HS-5 (cell line): ENCODE measurements at places on chromosomes 2 and 18.

DNA sequence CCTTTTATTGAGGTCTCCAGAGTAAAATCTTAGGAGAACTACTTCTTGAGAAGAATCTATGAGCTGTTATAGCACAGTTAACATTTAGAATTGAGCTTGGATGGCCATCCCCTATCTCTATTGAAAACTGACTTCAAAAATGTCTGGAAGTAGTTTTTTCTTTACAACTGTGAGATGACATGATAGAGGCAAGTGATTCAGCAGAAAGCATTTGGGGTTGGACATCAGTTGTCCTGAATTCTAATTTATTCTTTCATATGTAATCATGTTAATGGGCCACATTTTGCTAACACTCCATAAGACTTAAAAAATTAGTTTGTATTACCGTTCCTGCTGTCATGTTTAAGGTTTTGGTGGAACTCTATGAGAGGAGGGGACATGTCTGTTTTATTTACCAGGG is 237.0 kb upstream of the SLC14A2 start:
- no peak for DNase-seq

GRCh38 chr2:13654416-13654815 is 937.7 kb downstream of the TRIB2 start:
- no peak for DNase-seq

- DNase-seq: no peak
These were observed 25.0 kb downstream of the TTN start for GRCh38 chr2:178782236-178782635.

GRCh38 chr18:40414155-40414754 is 1540.8 kb upstream of the PIK3C3 start:
- peak; percentile 38 for DNase-seq

GRCh38 chr2:139465789-139466188 is 685.6 kb upstream of the NXPH2 start:
- no peak for DNase-seq

- no peak for DNase-seq
These were observed 103.4 kb downstream of the ALPK2 start for GRCh38 chr18:58525517-58525916.

DNA sequence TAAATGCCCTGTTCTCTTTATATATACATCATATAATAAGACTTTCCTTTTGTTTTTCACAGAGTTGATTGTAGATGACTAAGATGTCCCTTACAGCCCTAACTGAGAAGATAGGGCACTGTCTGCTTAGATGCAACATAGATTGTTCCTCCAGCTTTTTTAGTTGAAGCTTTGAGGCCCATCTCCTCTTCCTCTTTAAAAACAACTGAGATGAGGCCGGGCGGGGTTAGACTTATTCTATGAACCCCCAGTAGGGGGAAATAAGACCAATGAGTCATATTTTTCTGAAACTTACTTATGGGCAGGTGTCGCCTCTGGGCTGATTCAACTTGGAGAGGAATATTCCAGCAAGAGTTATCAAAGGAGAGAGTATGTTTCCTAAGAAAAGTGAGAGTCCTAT is 84.6 kb downstream of the FBXO15 start:
- no peak for DNase-seq

DNA sequence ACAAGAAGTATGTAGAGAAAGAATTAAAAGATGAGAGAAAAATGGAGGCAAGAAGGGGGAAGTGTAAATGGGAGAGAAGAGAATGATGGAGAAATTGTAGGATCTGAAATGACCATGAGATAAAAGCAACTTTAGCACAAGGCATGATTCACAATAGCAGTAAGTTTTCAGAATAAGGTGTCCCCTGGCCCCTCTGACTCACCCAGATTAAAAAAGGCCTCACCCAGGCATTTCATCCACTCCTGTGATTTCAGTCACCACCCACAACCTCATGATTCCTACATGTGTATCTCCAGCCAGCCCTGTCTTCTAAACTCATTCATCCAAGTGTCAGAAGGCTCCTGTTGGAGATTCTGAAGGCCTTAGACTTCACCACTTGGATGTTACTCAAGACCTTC is 56.6 kb downstream of the SP100 start:
- peak; percentile 57 for DNase-seq

DNA sequence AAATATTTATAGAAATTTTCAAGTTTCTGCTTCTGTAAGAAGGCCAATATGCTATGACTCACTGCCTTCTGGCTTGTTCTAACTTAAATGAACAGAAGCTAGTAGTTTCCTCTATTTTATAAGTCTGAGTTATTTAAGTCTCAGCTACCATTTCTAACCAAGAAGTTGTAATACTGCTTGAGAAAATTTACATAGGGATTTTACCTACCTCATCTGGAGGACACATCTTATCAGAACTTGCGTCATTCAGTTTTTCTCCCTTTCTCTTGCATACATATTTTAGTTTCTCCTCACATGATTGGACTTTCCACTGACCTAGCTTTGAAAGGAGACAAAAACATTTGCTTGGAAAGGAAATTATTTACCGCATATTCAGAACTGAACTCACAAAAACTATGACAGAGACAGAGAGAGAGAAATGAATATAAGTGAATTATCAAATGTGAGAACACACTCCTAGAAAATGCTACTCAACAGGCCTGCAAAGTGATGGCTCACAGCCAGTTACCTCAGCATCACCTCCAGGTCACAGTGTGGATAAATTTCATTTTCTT is 81.1 kb upstream of the CD302 start:
- DNase-seq: peak; percentile 9

GRCh38 chr2:38098421-38099098 is 22.6 kb upstream of the CYP1B1 start:
- DNase-seq: no peak

GRCh38 chr2:185187421-185187820 is 551.2 kb upstream of the FSIP2 start:
- no peak for DNase-seq

DNA sequence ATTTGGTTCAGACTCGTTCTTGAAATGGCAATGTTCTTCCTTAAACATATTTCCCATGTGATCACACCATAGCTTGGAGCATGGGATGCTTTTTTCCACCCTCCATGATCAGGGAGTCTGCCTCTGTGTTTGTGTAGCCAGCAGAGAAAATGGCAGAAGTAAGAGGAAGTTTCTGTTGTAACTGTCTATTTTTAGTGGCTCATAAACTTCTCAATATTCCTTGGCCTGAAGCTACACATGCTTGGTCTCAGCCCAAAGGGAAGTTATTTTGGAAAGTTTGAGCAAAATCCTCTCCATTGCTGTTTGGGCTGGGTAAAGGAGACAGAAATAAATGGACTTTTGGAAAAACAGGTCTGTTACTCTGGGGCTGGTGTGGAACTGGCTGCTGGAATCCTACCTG is 33.4 kb upstream of the ITGA6 start:
- DNase-seq: no peak

DNA sequence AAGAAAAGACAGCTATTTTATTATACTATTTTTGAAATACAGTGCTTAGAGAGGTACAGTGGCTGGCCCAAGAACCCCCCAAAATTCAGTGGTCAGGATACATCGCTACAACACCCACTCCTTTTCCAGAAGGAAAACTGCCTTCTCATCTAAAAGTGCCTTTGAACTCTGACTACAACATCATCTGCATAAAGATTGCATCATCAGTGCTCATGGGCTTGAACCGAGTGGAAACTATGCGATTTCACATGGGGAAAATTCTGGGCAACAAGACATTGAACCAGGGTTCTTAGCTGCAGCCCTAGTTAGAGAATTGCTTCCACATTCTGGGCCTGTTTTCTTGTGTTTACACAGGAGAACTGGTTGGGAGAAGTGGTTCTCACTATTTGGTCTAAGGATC is 294.6 kb upstream of the SLC14A2 start:
- DNase-seq: no peak

- DNase-seq: no peak
These were observed 136.7 kb downstream of the SH3BP4 start for GRCh38 chr2:235088496-235088921.

DNA sequence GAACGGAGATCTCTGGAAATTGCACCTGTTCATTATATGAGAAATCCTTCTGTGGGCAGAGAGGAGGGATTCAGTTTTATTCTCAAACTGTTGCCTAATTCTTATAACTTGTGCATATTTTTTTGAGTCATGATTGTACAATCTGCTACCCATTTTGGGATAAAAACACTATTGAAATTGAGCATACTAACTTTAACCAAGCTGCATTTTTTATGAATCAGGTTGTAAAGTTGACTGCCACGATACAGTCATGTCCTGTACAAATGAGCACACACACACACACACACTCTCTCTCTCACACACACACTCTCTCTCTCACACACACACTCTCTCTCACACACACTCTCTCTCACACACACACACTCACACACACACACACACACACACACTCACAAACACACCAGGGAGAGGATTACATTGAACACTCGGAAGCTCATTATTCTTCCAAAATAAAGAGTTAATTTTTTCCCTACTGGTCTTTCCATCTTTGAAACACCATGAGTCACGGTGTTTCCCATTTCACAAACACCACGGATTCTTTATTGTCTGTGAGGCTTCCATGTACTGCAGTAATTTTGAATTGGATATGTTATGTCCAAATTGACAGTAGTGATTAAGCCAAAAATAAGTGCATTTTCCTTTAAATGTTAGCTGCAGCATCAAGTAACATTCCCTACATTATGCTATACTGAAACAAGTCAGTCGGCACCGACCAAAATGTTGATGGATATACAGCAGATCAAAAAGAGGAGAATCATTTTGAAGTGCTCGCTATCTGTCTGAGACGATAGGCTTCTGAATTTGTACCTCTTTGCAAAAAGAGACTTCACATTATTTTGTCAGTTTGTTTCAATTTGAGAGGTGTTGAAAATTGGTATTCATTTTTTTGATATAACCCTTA is 216.9 kb downstream of the ARHGAP15 start:
- no peak for DNase-seq

DNA sequence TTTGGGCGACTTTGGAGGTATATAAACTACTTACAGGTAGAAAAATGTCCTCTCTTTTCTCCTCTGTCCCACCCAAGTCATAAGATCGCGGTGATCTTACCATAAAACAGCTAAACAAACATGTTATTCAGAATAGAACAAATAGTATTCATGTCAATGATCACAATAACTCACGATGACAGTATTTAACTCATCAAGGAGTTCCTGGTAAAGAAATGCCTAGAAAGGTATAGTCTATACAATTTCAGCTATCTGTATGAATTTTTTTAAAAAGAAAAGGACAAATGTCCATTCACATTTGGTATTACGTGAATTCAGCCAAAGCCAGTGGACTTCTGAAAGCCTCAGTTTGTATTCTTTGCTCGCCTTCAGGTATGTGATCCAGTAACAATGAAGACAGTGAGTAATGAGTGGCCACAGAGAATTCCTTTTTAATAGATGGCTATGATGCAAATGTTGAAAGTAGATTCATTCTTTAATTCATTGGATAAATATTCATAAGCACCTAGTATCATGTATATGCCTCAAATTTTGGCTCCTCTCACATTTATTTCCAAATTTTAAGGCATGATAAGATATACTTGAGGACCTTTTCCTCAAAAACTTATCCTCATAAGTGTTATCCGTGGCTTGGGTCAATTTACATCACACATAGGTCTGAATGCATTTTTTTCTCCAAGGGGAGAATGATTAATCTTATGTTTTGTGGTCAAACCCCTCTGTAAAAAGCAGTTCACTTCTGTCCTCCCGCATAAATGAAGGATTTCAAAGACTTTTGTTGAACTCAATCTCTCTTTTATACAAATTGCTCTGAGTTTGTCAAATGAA is 20.3 kb downstream of the ABCB11 start:
- DNase-seq: no peak

GRCh38 chr2:124025171-124025580 is at the start of gene CNTNAP5:
TSS of gene CNTNAP5 (plus strand) at chr2:124025287. CDS start at chr2:124025651, 364 bp downstream.
- no peak for DNase-seq

- DNase-seq: no peak
These were observed 490.7 kb downstream of the EIPR1 start for GRCh38 chr2:2886922-2887321.

GRCh38 chr18:79485788-79486355 is 90.1 kb downstream of the NFATC1 start:
- peak; percentile 28 for DNase-seq

DNA sequence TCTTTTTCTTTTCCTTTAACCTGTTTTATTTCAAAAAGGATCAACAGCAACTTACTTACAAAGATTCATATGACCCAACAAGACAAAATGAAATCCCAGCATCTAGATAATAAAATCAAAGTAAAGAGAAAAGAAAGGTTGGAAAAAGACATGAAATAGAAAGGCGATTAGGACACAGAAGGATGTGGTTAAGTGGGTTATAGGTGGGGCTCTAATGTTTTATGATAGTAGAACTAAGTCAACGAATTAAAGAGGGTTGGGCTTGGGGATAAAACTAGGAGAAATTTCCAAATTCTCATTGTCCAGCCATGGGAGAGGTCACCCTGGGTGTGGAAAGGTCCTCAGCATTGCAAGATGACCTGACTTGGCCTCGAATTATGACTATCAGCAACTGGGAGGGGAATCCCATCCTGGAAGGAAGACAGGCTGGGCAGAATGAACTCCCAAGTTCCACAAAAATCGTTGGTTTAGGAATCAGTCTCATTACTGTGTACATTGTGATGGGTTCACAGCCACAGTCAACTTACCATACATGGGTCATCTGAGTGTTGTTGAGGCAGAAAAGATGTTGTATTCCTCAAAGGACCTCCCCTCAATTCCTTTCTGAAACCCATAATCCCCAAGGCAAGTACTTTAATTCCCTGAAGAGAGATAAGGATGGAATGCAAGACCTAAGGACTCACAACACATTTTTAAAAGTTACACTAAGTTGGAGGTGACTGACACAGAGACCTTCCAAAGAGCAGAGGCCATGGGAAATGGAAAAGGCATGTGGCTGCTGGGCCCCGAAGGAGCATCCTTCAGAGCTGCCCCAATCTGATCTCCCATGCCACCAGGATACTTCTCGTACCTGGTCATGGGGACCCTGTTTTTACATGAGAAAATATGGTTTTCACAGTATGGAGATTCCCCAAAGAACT is 167.6 kb downstream of the UXS1 start:
- no peak for DNase-seq
